Liver (tissue), 10 donors: ENCODE measurements at places on chromosomes 4 and X. TPM values are rescaled to one million over a fixed set of nuclear protein-coding genes. Genes with fewer than 3 reads are reported as not detected.

DNA sequence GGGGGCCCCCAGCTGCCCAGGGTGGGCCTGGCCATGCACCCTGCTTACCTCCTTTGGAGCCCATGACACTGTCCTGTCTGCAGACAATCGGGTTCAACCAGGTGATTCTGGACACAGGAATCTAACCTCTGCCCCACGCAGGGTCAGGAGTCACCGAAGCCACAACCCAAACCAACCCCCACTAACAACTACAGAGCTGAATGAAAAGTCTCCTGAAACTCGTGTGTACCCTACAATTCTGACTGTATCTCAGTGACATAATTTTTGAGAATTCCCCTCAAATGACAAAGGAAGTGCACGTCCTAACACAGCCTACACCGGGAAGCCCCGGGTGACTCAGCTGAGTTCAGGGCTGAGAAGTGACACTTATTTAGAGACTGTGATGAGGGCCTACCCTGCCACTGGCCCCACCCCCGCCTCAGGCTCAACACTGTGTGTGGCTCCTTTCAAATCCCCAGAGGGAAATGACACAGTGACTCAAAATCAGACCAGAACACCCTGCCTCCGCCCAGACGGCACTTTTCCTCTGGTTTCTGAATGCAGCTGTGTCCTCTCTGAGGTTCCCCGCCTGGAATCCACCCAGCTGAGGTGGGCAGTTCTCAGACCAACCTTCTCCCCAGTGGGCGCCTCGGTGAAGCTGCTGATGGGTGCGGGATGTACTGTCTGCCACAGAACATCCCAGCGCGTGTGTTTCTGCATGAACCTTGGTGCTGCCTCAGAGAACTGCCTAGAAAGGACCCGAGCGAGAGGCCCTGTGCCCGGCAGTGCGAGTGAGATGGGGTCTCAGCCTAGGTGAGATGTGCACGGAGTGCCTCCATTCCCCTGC lies 9.9 kb downstream of the TNIP2 start:
- no peak for DNase-seq

C4orf50 gene
- not detected for total RNA-seq

DNA sequence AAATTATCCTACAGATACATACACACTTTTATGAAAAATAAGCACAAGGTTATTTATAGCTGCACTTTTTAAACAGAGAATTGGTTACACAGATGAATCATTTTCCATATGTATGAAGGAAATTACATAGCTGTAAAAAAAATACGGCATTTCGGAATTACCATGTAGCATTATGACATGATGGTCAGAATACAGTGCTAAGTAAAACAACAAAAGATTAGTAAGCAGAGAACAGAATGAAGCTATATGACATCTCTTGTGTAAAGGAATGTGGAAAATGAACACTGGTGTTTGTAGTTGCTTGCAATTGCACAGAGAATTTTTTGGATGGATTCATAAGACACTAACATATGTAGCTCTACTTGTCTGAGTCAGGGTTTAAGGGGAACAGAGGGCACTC lies 1222.0 kb upstream of the PRKX start:
- DNase-seq: no peak

DNA sequence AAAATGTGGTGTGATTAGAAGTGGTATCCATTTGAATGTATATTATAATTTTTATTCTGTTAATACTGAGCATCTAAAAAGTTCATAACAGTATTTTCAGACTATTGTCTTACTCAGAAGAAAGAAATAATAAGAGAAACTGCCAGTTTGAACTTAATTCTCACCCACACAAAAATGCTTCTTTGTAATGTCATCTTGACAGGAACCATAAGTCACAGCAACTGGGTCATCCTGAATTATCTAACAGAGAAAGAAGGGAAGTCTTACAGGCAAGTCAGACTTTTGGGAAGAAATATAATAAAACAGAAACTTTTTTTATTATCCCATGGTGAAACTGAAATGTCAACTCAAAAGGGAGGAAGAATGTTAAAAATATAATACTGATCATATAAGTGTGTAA lies 83.1 kb downstream of the NDST4 start:
- DNase-seq: no peak

MBTPS2 gene
- total RNA-seq: 12.0 TPM

CCNG2 gene
- 4.5 TPM for total RNA-seq

SPANXD gene
- total RNA-seq: not detected

- DNase-seq: no peak
These were observed 7.7 kb downstream of the S100P start for GRCh38 chr4:6701371-6701770.

SLC25A53 gene
- total RNA-seq: 8.5 TPM

DNA sequence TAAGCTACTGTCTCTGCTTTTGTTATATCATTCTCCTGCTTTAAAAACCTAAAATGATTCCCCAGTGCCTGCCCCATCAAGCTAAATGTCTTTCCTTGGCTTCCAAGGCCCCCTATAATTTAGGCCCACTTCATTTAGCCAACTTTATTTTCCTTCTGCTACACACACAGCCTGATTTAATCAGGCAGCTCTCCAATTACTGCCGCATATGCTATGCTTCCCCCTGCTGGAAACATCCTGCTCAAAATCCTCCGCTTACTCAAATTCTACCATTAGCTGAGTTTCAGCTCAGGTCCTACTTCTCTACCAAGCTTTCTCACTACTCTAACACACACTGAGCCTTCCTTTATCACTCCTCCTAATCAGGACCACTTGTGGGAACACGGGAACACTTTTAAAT lies 17.0 kb downstream of the LAMP2 start:
- DNase-seq: no peak

DNA sequence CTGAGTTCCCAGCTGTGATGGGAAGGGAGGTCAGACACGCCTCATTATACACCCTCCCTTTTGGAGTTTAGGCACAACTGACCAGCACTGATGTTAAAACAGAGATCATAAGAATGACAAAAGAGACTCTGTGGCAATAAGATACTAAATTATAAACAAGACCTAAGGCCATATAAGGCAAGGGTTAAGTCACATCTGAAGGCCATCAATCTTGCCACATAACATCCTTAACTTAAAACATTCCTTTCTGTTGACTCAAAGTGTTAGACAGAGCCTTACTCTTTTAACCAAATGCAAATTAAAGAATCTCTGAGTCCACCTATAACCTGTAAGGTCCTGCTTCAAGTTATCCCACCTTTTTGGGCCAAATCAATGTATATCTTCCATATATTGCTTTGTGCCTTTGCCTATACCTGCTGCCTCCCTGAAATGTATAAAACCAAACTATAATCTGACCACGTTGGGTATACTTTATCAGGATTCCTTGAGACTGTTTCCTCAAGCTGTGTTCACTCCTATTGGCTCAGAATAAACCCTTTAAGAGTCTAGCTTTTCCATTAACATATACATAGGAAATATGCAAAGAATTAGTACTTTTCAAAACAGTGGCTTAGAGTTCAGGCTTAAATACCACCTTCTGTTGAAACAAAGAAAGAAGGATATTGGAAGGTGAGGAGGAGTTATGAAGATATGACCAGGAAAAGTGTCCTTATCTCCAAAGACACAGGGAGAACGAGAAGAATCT lies 214.4 kb upstream of the PPP1R2C start:
- DNase-seq: no peak

SMAD1 gene
- 6.3 TPM for total RNA-seq

DNA sequence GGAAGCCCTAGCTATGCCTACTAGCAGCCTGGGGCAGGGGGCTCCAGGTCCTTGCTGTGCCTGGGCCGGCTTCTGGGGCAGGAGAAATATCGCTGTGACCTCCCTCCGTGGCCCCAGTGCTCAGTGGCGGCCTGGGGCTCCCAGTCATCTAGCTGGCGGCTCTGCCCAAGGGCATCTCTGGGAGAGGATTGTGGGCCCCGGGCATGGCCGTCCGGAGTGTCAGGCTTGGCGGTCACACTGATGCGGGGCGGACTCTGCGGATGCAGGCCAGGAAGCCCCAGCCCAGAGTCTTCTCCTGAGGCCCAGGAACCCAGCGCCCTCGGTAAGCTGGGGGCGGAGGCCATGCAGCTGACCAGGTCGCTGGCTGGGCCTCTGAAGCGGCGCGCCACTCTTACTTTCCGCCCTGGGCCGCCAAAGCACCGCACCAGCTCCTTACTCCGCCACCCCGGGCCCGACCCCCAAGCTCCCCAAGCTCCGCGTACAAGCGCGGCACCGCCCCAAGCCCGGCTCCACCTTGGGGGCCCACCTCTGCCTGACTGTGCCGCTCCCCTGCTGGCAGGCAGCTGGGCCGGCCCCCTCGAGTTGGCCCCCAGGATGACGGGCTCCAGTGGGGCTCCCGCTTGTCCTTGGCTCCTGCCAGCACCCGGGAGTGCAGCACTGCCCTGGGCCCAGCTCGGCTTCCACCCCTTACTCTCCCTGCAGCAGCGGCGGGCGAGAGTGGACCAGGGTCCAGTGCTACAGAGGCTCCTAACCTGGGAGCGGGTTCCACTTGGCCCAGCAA lies 720.0 kb downstream of the PCDH18 start:
- no peak for DNase-seq
